ENCODE measurements at places on chromosomes 16 and 17.

DNA sequence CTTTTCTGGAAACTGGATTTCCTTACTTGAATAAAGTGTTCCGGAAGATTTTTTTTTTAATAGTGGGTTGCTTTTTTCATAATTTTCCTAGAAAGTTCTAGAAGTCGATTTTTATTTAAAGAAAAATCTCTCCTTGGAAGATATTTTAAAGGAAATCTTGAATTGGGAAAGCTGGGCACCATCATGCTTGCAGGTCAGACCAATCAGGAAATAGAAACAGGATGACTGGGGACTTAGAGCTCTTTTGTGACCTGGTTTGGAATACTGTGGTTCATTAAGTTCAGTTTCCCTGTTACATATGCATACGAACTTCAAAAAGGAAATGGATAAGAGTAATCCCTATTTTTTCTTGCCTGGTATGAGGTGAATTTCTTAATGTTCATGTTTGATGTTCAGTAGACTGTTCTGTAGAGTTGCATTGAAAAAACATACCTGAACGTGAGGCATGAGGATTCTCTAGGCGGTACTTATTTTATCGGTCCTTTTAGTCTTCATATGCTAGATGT is 1.2 kb downstream of the NFATC3 start:
- DNase-seq = no peak

DNA sequence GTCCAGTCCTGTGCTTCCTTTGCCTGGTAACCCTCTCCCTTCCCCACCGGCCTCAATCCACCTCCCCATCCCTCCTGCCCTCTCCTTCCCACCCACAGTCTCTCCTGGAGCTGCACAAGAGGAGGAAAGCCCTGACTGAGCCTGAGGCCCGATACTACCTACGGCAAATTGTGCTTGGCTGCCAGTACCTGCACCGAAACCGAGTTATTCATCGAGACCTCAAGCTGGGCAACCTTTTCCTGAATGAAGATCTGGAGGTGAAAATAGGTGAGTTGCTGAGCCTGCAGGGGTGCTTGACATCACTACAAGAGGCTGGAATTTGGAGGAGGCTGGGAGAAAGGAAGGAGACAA is 1.3 kb downstream of the PLK1 start:
- no peak for DNase-seq

DNA sequence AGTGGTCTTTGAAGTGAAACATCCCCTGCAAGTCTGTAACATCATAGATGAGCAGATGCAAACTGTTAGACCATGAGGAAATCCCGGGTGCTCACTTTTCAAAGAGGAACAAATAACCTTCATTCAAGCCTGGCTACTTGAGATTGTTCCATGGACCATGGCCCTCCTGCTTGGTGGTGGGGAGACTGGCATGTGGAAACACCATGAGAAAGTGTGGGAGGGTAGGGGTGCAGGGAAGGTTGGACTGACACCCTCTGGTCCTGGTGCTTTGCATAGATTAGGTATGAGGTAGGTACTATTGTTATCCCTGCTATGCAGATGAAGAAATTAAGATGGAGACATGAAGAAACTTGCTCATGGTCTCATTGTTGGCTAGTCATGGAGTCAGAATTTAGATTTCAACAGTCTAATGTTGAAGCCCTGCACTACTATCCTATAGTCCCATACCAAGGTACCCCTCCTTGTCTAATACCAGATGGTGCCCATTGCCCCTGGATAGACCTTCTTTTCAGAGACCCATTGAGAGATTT is 59.0 kb downstream of the SPACA3 start:
- no peak for DNase-seq

GRCh38 chr17:56737421-56738161 is 96.1 kb downstream of the C17orf67 start:
- no peak for DNase-seq

GRCh38 chr17:7190276-7190917 is 11.2 kb upstream of the ASGR1 start:
- no peak for DNase-seq

DNA sequence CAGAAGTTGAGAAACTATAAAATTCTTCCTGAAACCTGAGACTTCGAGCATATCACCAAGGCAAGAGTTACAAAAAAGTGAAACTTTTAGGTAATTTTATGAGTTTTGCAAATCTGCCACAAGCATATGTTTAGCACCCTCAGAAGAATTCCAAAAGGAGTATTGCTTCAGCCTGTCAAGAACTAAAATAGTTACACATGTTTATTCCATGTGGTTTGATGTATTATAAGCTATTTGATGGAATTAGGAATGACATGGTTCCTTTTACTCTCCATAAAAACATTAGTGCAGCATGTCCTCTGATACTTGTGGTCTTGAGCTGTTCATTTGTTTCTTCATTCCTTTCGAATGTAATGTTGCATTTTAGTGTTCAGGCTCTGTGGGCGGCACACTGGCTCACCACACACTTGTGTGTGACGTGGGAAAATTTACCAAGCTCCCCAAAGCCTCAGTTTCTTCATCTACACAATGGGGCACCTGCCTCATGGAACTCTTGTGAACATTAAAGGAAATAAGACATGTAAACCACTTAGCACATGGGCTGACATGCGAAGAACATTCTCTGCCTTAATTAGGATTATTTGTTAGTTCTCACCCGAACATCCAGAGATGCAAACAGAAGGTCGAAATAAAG is 204.2 kb upstream of the FOXF1 start:
- no peak for DNase-seq

DNA sequence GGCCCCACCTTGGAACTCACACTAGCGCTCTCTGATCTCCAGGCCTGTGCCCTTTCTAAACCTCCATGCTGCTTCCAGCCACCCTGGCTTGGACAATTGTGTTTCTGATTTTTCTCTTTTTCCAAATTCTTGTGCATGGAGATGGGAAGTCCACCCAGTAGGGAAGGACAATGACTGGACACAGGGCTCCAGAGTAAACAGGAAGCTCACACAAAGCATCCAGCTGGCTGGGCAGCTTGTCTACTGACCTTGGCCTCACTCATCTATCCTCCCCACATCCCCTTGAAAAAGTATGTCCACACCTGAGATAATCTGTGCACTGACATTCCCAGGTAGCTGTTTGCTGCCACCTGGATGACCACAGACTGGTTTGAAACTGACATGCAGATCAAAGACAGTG is 331.2 kb upstream of the MAF start:
- DNase-seq = no peak

- DNase-seq = no peak
Observed at GRCh38 chr16:86277221-86277620, 233.1 kb upstream of the FOXF1 start.

DNA sequence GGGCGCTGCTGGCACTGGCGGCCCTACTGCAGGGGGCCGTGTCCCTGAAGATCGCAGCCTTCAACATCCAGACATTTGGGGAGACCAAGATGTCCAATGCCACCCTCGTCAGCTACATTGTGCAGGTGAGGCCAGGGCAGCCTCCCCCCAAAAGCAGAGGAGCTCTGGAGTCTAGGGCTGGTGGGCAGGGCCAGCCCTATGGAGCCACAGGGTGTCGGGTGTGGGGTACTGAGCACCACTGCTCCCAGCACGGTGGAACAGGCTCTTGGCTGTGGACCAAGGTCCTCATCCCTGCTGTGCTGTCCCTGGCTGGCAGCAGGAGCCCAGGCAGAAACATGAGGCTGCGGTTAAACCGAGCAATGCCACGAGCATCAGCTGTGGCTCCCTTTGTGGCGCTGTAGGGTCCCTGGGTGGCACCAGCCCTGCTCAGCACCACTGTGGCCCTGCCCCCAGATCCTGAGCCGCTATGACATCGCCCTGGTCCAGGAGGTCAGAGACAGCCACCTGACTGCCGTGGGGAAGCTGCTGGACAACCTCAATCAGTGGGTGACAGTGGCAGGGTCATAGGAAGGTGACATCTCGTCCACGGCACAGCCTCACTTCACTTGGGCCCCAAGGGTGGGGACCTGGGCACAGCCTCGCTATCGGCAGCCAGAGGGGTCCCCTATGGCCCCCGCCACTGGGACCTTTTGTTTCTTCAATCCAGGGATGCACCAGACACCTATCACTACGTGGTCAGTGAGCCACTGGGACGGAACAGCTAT is 1.1 kb downstream of the DNASE1 start:
- DNase-seq = no peak

GRCh38 chr16:82684256-82684655 is 57.5 kb downstream of the CDH13 start:
- DNase-seq = no peak

GRCh38 chr16:2983706-2984136 is 3.5 kb upstream of the PKMYT1 start:
- DNase-seq = peak; percentile 76

DNA sequence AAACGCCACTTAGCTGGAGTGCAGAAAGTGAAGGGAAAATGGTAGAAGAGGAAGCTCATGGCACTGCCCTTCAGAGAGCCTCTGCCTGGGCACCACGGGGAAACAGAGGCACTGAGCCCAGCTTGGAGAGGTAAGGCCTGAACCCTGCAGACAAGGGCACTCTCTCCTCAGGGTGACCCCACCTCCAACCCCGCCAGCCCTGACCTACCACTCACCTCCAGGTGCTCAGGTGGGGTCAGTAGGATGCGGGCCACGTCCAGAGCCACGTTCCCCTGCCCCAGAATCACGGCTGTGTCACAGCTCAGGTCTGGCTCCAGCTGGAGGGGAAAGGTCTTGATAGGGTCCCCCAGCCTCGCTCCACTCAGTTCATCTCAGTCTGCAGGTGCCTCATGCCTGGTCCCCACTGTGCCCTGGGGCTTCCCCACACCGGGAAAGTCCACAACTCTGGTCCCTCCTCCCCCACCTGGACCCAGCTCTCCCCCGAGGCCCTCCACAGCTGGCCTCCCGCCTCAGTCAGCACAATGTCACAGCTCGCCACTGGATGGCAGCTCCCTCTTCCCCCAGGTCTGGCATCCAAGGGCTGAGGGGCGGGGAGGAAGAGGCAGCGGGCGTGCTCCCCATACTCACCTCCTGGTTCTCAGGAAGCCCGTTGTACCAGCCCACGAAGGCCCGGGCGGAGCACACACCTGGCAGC is 6.0 kb upstream of the GRIN2C start:
- DNase-seq = no peak

GRCh38 chr17:83178533-83179304 is 99.3 kb downstream of the METRNL start:
- DNase-seq = no peak

GRCh38 chr17:27956601-27957445 is 63.7 kb upstream of the LYRM9 start:
- no peak for DNase-seq

DNA sequence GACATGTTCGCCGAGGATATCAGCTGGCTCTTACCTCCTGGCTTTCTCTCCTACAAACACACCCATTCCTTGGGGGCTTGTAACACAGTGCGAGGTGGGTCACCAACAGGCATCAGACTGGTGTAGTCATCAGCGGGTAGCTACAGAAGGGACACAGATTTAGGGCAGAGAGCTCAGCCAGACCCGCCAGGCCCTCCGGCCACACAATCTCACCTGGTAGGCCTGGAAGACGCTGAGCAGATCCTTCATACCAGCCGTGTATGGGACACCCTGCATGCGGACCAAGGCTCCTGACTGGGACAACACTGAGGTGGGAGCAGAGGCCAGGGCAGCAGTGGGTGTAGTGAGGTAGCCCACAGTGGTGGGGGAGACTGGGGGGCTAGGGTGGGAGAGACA is 5.8 kb downstream of the ESRP2 start:
- DNase-seq = no peak

DNA sequence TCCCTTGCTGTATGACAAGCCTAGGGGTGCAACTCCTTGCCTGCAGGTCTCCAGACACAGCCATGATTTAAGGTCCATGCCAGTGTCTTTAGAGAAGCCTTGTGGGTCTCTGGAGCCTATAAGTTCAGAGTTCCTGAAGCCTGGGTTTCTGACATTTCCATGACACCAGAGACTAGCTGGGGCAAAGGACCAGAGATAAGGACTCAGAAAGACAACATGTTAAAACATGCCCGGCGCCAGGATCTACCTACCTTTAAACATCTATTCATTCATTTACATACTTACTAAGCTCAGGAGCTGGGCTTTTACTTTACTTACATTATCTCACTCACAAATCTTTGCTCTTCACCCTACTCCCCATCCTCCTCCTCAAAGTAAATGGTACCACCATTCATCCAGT is 1.5 kb downstream of the MRPL27 start:
- no peak for DNase-seq

DNA sequence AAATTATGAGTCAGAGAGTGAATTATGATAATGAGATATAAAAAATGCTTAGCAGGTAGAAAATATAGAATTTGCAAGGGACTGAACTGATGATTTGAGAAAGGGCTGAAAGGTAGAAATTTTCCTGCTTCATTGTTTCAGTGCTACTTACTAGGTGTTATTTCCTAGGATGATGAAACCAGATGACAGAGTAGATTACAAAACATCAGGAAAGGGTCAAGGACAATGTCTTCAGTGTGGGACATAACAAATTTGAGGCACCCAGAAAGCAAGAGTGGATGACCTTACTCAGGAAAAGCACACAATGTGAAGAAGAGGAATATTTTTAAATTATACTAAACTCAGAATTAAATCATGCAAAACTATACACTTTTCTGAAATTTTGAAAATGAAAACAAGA is 102.1 kb downstream of the SHCBP1 start:
- no peak for DNase-seq

DNA sequence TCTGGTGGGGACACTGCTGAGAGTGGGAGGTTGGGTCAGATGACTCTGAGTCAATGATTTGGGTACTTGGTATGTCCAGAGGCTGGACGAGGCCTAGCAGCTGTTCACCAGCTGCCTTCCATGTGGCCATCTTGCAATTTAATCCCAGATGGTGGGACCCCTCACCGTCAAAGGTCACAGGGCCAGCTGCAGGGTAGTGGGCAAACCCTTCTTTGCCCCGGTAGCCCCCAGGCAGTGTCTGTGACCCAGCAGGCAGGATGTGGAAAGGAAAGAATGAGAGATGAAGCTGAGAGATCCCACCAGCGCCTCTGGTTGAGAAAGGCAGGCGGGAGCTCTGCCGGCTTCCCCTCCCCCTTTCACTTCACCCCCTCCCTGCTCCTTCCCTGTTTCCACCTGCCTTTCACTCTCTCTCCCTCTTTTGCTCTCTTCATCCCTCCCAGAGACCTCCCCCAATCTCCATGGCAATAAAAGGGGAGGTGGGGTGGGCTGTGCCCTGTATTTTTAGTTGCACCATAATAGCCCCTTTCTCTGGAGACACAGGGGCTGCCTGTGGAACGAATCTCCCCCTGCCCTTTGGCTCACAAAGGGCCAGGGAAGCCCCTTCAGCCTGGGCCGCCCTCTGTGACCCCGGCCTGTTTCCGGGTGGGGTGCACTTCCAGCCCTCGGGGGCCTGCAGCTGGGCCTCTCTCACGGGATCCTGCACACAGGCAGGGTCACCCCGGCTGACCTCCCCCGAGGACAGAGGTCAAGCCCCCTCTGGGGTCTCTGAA is 20.2 kb downstream of the CDK5RAP3 start:
- DNase-seq = no peak

- no peak for DNase-seq
Observed at GRCh38 chr17:65690626-65691310, 129.3 kb upstream of the AXIN2 start.

GRCh38 chr17:57226793-57227192 is 29.5 kb upstream of the MSI2 start:
- DNase-seq = no peak

- DNase-seq = no peak
Observed at GRCh38 chr17:39750131-39751015, 12.6 kb downstream of the GRB7 start.

Data from stimulated activated CD4-positive, alpha-beta T cell treated with anti-CD3 and anti-CD28 coated beads, Interleukin-12 subunit alpha, Interleukin-12 subunit beta, amount 100 ng/mL, for 24 hours (primary cell).